ENCODE measurements at places on chromosomes 2 and 18.

DNA sequence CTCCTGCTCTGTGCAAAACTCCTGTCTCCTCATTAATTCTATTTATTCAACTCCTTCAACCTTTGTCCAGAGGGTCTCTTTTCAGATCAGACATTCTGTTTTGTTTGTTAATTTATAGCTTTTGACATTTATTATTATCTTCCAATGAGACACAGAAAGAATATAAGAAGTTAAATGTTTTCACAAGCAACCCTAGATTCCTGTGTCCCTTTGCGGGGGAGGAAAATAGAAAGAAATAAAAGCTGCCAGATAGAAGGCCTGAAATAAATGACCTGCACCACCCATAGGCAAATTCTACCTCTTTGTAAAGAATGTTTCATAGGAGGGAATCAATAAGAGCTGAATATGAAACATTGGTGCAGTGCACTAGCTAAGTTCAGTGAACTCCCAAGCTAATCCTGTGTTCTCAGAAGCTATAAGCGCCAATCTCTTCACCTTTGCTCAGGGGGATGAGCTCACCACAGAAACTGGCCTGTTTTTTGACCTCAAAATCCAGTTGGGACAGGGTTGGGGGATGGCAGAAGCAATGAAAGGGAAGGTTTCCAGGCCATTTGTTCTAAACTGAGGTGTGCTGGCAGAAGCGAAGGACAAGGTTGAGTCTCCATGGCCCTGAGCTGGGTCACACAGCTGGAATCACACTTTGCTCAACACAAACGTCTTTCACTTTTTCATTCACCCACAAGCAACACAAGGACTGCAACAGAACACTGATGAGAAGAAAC is 258.6 kb downstream of the NRXN1 start:
- DNase-seq, result no peak

GRCh38 chr18:55384551-55385275 is 203.3 kb downstream of the TCF4 start:
- DNase-seq, result no peak

GRCh38 chr2:33502025-33502424 is 25.6 kb downstream of the RASGRP3 start:
- no peak for DNase-seq

DNA sequence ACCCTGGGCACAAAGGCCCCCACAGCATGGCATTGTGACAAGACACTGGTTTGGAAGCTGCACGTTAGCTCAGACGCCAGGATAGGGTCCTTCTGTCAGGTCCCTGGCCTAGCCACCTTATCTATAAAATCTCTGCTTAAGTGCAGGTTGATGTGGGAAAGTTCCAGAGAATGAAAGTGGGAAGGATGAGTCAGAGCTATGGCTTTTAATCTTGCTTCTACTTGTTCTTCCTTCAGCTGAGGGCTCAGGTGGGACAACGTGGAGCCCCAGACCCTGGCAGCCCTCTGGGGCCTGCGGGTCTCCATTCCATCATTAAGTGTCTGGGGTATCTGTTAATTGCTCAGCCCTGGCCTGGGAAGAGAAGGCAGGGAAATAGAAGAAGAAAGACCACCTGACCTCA is 64.5 kb downstream of the CELF4 start:
- no peak for DNase-seq

DNA sequence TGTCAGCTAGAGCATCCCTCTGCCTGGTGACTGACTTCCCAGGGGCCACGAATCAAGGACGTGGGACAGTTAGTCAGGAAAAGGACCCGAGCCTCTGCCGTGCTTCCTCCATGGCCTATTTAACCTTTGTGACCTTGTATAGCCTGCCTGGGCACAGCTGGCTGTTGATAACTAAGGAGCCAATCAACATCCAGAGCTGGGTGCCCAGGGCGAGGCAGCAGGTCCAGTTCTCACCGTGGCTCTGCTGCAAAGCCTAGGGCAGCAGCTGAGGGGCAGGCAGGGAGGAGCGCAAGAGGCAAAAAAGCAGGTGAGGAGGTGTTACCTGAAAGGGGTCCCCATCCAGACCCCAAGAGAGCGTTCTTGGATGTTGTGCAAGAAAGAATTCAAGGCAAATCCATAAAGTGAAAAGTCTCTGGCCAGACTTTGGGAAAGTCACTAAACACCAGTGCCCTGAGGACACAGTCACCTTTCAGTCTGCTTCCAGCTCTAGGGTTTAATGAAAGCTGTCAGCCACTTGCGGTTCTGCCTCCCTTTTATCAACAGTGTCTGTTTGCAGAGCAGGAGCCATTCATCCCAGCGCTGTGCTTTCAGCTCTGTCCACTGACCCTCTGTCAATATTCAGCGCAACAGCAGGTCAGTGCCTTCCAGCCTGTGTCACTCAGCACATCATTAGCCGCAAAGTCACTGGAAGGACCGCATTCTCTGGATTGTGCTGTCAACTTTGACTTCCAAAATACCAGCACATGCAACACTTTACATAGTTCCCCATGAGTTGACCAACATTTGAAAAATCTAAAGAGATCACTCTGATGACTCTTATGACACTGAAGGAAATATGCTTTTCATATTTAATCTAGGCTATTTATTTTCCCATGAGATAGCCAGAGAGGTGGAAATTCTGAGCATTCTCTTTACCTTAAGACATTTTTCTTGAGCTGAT is 38.6 kb upstream of the ASAP2 start:
- DNase-seq, result no peak

- peak; percentile 13 for DNase-seq
Observed at GRCh38 chr18:46481048-46481846, 175.8 kb downstream of the LOXHD1 start.

Measured in stimulated activated CD4-positive, alpha-beta T cell treated with anti-CD3 and anti-CD28 coated beads, Interleukin-15, amount 100 ng/mL, for 1 hour (primary cell).